ENCODE measurements at places on chromosomes 1 and 21. TPM values are rescaled to one million over a fixed set of nuclear protein-coding genes. Genes with fewer than 3 reads are reported as not detected.

Gene FASLG
- not detected for total RNA-seq

Gene LCE1F
- not detected for total RNA-seq

Gene MR1
- total RNA-seq = 21.7 TPM

Gene GPR52
- total RNA-seq = 0.21 TPM
